Naive thymus-derived CD8-positive, alpha-beta T cell (primary cell): ENCODE measurements at places on chromosomes 1 and 21. TPM values are rescaled to one million over a fixed set of nuclear protein-coding genes. Genes with fewer than 3 reads are reported as not detected.

- DNase-seq = no peak
Measured at GRCh38 chr1:40653851-40654537, 11.5 kb downstream of the RIMS3 start.

DNA sequence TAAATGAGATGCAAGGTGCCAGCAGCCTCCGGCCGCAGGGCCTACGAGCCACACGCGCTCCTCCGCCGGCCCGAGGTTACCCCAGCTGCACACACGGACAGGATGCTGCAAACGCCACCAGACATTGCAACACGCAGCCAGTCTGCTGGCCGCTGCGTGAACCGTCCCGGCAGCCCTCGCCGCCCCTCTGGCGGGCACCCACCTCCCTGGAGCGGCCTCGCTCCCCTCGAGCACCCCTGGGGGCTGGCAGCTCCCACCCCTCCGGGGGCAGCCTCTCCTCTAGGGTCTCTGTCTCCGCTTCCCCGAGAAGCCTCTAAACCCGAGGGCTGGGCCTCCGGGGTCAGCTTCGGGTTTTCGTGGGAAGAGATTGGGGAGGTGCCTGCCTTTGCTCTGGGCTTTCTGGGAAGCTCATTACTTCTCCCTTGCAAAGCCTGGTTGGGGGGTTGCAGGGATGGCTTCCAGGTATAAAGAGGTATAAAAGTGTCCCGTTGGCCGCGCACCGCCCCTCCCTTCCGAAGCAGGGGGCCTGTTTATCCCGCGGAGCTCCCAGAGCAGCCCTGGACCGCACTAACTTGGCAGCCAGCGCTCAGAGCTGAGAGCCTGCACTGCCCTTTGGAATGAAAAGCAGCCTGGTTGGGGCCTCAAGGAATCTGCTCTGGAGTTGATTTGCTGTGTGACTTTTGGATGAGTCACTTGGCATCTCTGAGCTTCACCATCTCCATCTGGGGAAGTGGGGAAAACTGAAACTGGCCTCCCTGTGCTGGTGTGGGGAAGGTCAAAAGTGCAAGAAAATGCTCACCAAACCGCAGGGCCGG lies 21.8 kb downstream of the DHRS3 start:
- DNase-seq = no peak

AIRE gene
- not detected for total RNA-seq

C1orf226 gene
- total RNA-seq = 0.22 TPM

AADACL4 gene
- not detected for total RNA-seq

DNA sequence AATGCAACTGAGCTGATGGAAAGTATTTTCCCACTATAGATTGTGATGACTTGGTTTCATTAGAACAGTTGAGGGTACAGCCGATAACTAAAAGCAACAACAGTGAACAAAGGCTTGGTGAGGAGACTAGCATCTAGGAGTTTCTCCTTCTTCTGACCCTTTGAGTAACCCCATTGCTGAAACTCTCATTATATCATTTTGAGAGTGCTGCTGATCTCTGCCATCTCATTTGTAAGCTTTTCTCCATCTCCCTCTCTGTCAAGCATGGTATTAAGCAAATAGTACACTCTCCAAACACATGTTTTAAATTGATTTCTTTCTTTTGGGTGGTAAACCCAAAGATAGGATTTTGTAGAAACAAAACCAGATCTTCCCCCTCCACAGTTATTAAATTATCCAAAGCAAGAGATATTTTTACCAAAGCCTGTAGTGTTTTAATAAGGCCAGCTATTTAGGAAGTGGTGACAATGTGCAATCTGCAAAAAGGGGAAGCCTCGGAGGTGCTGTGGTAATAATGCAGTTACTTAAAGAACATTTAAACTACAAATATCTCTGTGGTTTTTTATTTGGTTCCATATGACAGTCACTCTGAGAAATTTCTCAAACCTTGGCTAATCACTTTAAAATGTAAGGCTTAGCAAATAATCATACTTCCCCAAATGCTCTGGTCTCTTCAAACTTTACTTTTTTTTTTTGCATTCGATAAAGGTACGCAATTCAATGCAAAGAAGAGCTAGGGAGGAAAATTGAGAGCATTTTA lies 287.5 kb downstream of the HLX start:
- no peak for DNase-seq

DNA sequence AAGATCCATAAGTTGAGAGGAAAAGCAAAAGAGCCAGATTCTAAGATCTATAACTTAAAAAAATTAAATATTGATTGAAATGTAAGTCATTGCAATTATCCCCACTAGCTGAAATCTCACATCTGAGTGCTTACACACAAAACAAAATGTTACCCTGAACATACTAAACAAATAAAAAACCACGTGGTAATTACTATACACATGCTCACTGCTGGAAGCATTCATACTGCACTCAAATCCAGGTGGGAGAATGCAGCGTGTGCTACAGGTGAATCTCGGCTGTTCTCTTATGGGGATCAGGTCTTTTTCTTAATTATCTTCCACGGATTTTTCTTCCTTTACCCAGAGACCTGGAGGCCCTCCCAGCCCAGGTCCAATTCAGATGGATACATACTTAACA lies 74.3 kb downstream of the SDC3 start:
- no peak for DNase-seq

CR1 gene
- 5.1 TPM for total RNA-seq

SPRR2A gene
- total RNA-seq = not detected

HSD3B1 gene
- total RNA-seq = not detected

AK4 gene
- 0.91 TPM for total RNA-seq

TMPRSS15 gene
- not detected for total RNA-seq

DNA sequence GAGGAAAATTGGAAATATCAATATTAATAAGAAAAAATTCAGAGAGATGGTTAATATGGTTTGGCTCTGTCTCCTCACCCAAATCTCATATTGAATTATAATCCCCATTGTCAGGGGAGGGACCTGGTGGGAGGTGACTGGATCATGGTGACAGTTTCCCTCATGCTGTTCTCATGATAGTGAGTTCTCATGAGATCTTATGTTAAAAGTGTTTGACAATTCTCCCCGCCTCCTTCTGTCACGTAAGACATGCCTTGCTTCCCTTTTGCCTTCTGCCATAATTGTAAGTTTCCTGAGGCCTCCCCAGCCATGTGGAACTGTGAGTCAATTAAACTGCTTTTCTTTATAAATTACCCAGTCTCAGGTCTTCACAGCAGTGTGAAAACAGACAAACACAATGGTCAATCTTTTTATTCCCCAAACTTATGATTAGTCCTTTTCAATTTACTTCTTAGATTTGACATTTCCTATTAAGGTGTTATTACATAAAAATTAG lies 11.0 kb downstream of the EGLN1 start:
- DNase-seq = no peak

SHISA4 gene
- total RNA-seq = 0.96 TPM
